ENCODE measurements at places on chromosomes 1 and 21. TPM values are rescaled to one million over a fixed set of nuclear protein-coding genes. Genes with fewer than 3 reads are reported as not detected.

ITGB2 gene
- total RNA-seq: not detected

PDPN gene
- total RNA-seq: 1.5 TPM

PLA2G2D gene
- not detected for total RNA-seq

TIAM1 gene
- 0.37 TPM for total RNA-seq
